ENCODE measurements at places on chromosomes 12 and 14.

- DNase-seq = peak; percentile 8
Observed at GRCh38 chr12:115840159-115840558, 437.3 kb downstream of the MED13L start.

- no peak for DNase-seq
Observed at GRCh38 chr12:113069149-113069548, 12.6 kb downstream of the DTX1 start.

GRCh38 chr12:55933169-55933798, 2.3 kb downstream of the DGKA start:
- DNase-seq = no peak

GRCh38 chr14:67510121-67510520, 21.6 kb upstream of the TMEM229B start:
- peak; percentile 70 for DNase-seq

DNA sequence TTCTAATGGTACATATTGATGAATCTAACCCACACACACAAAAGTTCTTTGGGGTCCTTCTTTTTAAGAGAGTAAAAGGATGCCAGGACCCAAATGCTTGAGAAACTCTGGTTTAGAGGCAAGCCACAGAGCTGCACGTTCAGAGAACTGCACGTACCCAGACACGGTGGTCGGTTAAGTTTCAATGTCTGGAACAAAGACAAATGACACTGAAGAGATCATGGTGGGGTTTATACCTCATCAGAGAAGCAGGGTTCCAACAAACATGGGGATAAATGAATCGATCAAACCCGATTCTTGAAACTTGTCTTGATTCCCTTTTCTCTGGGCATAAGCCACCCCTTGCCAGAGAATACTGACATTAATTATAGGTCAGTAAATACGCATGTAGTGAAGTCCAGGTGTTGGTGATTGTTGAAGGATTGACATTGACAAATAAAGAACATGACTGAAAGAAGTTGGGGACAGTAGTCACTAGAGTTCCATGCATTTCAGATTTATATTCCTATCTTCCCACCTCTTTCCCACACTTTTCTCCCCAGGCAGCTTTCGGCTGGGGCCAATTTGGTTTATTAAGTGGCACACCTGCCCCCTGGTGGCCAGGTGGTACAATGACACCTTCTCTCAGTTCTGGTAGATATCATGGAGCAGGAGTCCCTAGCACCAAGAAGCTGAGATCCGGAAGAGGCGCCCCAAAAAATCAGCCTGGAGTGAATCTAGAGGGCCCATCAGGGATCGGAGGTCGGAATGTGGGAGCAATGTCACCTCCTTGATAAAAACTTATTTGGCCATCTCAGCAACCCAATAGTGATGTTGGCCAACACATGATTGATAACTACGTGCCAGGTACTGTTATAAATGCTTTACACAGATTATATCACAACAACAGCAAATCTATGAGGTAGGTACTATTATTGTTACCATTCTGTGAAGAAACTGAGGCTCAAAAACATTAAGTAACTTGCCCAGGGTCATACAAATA, 17.8 kb upstream of the HDAC7 start:
- peak; percentile 60 for DNase-seq

DNA sequence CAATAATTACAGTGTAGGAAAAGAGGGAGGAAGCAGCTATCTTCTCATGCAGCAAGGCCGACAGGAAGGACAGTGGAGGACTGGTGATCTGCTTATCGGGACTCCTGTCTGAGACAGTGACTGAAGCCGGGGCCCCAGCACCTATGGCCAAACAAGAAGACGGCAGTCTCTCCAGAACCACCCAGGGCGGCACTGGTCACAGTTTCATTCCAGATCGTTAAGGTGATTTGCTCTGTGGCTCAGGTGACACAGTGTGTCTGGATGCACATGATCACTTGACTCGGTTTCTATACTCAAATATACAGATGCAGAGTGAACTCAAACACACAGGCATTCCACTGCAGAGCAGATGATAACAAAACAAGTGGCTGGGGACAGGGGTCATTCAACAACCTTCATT, 52.1 kb upstream of the CORO1C start:
- no peak for DNase-seq

GRCh38 chr14:33652566-33653307, 298.1 kb downstream of the EGLN3 start:
- no peak for DNase-seq

GRCh38 chr14:50677527-50678063, 9.5 kb upstream of the SAV1 start:
- peak; percentile 55 for DNase-seq
